Stimulated activated CD4-positive, alpha-beta T cell treated with anti-CD3 and anti-CD28 coated beads, Interleukin-4, amount 100 ng/mL, for 48 hours (primary cell): ENCODE measurements at places on chromosomes 13 and 19.

DNA sequence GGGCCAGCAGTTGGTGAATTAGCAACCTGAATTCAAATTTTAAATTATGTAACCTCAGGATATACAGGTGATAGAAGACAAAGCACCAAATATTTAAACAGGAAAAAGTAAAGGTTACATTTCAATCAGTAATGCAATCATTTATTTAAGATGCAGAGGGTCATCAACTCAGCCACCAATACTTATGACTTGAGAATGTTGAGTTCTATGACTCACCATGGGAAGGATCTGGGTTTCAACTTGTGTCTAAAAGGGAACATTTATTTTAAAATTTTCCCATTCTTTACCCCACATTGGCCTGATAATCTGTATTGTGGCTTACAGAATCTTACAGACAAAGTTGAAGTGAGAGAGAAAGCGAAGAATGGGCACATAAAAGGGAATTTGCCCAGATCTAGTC is 418.0 kb downstream of the NDFIP2 start:
- no peak for DNase-seq

GRCh38 chr19:47582320-47582909 is 9.5 kb upstream of the ZNF541 start:
- DNase-seq: no peak

GRCh38 chr13:104831831-104832230 is 1703.6 kb downstream of the EFNB2 start:
- DNase-seq: no peak

GRCh38 chr13:31196992-31197391 is 2.8 kb upstream of the B3GLCT start:
- no peak for DNase-seq

DNA sequence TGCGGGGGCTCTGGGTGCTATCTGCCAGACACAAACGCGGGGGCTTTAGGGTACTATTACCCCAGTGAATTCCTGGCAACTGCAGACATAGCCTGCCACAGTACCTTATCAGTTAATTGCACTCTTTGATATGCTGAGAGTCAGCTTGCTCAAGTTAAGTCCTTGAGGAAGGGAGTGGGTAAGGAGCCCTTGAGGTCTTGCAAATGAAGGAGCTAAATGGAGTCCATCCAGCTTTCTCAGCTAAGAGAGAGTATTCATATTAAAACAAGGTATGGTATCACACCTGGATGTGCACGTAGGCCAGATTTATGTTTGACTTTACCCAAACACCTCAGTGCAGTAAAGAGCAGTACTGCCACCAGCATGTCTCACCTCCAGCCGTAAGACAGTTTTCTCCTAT is 11.5 kb upstream of the ZNF606 start:
- DNase-seq: no peak

DNA sequence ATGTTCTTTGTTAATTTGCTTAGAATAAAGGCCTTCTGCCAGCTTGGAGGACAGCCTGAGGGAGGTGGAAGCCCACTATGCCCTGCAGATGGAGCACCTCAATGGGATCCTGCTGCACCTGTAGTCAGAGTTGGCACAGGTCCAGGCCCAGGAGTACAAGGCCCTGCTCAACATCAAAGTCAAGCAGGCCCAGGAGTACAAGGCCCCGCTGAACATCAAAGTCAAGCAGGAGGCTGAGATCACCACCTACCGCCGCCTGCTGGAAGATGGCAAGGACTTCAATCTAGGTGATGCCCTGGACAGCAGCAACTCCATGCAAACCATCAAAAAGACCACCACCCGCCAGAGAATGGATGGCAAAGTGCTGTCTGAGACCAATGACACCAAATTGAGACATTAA is 41.7 kb downstream of the ZNF85 start:
- no peak for DNase-seq

GRCh38 chr19:40232949-40233810 is 6.7 kb upstream of the CCNP start:
- no peak for DNase-seq

DNA sequence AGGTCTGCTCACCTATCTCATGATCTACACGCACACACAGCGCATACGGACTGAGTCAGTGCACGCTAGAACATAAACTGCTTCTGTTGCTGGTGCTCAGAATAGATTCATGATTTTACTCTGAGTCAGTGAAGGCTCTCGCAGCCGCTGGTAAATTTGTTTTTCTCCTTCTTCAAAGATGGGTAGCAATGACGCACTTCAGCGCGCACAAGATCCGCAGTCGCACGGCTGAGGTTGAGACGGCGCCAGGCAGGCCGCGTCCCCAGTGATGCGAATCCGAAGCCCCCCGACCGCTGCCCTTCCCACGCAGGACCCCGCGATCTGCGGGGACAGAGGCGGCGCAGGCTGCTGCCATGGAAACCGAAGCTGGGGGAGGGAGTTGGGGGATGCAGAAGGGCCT is 103.7 kb upstream of the USP29 start:
- DNase-seq: no peak

GRCh38 chr19:17530586-17530985 is 19.1 kb downstream of the PGLS start:
- no peak for DNase-seq

GRCh38 chr19:12821761-12822160 is 12.6 kb downstream of the RTBDN start:
- no peak for DNase-seq

GRCh38 chr13:113110852-113111315 is 5.3 kb downstream of the F7 start:
- DNase-seq: no peak

DNA sequence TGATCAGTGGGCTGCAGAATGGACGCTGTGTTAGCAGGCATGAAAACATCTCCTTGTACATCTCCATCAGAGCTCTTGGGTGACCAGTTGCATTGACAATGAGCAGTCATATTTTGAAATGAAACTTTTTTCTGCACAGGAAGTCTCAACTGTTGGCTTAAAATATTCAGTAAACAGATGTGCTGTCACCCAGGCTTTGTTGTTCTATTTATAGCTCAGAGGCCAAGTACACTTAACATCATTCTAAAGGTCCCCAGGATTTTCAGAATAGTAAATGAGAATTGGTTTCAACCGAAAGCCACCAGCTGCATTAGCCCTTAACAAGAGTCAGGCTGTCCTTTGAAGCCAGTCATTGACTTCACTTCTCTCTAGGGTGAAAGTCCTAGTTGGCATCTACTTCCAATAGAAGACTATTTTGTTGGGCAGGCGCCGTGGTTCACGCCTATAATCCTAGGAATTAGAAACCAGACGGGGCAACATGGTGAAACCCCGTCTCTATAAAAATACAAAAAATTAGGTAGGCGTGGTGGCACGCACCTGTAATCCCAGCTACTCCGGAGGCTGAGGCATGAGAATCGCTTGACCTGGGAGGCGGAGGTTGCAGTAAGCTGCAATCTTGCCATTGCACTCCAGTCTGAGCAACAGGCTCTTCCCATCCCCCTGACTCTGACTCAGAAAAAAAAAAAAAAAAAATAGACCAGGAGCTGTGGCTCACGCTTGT is 7.9 kb upstream of the PDE4A start:
- no peak for DNase-seq

DNA sequence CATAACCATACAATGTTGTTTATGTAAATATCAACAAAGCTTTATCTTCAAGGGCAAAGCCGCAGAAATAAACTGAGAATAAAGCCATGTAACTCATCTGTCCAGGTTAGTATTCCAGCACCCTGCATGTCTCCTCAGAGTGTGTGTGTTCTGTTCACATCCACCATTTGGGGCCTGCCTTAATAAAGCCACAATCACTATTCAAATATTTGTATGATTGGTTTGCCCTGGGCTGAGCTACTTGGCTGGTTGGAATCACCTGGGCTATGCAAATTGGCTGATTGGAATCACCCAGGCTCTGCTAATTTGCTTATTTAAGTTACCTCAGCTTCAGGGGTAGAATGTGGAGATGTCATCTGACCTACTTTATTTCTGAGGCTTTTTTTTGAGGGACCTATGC is 42.4 kb upstream of the ZNF737 start:
- no peak for DNase-seq

- no peak for DNase-seq
Observed at GRCh38 chr19:32404933-32405430, 588 bp upstream of the DPY19L3 start.

- no peak for DNase-seq
Observed at GRCh38 chr13:45882626-45883025, 31.1 kb upstream of the SIAH3 start.
